DMS53 (cell line): ENCODE measurements at places on chromosomes 12 and 14.
A peak's percentile ranks its signal among the peaks of the same experiment; 100 is the strongest.

DNA sequence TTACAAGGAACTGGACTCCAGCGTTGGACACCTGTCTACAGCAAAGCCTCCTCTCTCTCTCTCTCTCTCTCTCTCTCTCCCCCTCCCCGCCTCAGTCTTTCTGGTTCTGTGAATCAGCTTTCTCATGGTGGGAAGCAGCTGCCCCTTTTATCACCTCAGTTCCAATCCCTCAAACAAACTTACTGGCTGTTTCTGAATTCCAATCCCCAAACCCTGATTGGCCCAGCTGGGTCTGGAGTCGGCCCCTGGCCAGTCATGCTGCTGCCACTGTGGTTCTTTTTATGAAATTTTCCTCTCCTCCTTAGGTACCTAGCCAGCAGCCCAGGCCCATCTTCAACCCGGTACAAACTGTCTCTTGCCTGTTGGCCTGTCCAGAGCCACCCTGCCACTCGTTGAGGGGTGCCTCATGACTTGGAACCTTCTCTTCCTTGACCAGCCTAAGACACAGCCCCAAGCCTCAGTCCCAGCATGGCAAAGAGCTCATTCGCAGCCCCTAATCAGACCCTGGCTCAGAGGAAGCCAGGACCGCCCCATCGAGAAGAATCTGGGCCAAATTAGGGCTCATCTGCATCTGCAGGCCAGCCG lies 9.4 kb upstream of the MORN3 start:
- no peak for DNase-seq

DNA sequence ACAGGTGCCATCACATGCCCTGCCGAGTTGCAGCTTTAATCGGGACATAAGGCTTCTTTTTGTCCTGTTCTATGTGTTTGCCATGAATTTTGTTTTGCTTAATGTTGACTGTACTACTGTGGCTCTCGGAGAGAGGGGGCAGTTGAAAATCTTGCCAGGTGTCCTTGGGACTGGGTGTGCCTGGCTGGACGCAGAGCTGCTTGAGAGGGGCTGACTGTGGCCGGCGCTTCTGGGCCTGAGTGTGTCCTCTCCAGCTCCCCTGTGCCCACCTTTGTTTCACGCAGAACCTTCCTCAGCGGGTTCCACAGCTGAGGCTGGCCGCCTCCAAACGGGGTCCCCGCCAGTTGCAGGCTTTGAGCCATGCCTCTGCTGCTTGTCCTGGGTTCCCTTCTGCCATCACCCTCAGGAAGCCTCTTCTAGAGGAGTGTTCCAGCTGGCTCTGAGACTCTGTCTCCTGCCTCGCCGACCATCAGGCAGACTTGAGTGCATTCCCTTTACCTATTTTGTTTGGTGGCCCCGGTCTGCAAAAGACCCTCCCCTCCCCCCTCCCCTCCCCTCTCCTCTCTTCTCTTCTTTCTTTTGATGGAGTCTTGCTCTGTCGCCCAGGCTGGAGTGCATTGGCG lies 49.7 kb downstream of the DDX51 start:
- no peak for DNase-seq

GRCh38 chr12:115160271-115161128 lies 476.5 kb upstream of the TBX3 start:
- no peak for DNase-seq

DNA sequence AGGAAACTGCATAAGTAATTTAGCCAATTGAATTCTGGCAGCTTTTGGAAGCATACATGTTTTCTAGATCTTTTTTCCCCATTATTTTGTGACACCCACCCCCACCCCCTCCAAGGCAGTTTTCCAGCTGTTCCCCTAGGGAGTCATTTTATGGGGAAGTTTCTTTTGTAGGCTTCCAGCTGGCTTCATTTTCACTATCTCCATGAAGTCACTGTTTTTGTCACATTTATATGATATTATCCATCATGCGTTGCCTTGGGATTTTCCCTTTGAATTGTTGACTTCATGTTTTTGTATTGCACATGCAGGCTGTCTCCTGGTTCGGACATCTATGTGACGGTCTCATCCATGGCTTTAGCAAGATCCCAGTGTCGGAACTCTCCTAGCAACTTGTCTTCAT lies 233.6 kb upstream of the RGS6 start:
- DNase-seq = no peak

- DNase-seq = peak; percentile 73
These were observed 20.5 kb downstream of the SLC11A2 start for GRCh38 chr12:51005671-51006070.

DNA sequence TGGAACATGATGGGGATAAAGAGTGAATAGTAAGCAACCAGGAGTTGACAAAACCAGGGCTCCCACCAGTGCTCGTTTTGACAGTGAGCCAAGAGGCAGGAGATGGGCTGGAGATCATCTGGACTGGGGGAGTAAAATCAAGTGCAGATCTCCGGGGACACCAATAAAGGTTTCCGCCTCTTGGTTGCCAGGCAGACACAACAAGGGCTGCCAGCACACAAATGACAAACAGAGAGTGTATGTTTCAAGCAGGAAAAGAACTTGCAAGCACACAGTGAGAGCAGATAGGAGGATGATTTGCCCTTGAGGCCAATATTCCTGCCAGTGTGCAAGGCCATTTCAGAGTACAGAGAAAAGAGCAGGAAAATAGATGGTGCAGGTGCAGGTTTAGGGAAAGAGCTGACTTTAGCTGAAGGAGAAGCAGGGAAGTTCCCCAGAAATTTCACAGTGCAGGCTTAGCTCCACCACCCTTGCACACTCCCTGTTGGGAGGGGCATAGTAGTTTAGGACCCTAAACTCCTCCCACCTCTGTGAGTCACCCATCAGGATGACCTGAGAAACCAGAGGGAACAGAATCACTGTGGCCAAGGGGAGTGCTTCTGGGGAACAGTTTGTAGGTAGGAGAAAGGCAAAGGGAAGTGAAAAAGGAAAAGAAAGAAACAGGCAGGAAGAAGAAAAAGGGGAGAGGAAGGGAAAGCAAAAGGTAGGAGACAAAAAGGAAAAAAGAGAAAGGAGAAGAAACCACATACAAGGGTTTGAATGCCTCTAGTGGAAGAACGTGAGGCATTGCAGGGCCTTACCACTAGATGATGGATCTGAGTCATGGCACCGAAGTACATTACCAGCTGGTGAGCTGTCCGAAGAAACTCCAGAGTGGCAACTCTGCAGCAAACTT lies 404.4 kb downstream of the SLC6A15 start:
- peak; percentile 90 for DNase-seq

GRCh38 chr14:78186277-78186676 lies 16.1 kb downstream of the NRXN3 start:
- no peak for DNase-seq

- no peak for DNase-seq
These were observed 48.6 kb upstream of the CATSPERB start for GRCh38 chr14:91780452-91780851.
